ENCODE measurements at places on chromosomes 16 and 17.

DNA sequence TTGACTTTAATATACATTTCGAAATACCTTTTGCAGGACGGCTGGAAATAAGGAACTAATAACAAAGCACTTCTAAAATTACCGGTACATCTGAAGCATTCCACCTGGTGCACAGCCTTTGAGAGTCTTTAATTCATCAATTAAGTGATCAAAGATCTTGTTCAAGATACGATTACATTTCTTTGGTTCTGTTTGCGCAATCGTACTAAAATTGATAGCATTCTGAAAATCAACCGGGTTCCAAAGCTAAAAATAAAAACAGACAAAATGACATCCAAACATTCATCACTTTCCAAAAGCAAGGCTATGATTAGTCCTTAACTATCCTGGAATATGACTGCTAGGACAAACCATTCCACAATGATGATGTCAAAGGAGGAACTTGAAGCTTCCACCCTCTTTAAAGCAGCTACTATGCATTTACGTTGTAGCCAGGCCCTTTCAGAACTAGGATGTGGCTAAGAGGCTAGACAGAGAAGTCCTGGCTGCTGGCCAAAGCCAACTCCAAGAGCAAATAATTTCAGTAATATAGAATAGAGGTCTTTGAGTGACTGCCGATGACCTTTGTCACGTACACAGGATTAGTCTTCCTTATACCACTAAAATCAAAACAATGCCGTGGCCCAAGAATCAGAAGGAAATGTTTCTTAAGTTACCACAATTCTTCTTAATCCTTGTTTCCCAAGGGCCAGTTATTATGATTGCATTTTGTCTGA lies 299.8 kb upstream of the PSMD7 start:
- DNase-seq = no peak

DNA sequence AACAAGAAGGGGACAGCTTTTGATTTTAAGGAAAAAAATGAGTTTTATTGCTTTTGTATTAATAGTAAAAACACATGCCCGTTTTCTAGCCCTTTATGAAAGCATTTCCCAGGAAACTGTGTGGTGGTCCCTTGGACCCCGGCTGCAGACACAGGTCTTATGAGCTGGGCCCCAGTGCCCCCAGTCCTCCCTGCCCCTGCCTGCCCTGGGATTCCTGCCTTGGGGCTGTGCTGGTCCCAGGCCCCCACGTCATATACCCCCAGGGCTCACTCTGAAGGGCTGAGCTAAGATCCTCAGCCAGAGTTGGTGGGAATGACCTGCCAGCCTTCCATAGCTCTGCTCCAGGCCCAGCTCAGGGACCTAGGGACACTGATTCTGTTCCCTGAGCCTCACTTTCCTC lies 30.8 kb downstream of the GINS2 start:
- no peak for DNase-seq

GRCh38 chr17:62754631-62755030 lies 53.5 kb downstream of the MARCHF10 start:
- no peak for DNase-seq

GRCh38 chr17:65670667-65671371 lies 109.4 kb upstream of the AXIN2 start:
- DNase-seq = no peak

- DNase-seq = no peak
These were observed 61.2 kb upstream of the ENDOV start for GRCh38 chr17:80353718-80354275.

DNA sequence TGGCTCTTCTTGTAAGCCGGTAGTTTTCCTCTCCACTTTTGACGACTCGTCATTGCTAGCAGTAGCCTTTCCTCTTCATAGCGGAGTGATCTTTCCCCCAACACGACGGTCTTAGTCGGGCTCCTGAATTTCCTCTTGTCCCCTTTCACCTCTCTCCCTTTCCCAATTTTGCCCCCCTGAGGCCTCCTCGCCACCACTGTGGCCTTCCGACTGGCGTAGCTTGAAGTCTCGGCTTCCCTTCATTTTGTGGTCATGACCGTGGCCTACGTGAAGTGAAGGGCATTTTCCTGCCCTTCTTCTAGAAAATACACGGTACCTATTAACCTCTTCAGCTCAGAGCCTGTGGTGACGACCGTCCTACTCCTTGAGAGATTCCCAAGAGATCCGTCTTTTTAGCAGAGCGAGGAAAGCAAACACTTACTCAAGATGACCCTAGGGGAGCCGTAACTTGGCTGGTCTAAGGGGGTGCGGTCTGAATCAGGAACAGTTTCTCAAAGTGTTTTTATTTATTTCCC lies 787 bp downstream of the PRKAR1A start:
- DNase-seq = no peak

DNA sequence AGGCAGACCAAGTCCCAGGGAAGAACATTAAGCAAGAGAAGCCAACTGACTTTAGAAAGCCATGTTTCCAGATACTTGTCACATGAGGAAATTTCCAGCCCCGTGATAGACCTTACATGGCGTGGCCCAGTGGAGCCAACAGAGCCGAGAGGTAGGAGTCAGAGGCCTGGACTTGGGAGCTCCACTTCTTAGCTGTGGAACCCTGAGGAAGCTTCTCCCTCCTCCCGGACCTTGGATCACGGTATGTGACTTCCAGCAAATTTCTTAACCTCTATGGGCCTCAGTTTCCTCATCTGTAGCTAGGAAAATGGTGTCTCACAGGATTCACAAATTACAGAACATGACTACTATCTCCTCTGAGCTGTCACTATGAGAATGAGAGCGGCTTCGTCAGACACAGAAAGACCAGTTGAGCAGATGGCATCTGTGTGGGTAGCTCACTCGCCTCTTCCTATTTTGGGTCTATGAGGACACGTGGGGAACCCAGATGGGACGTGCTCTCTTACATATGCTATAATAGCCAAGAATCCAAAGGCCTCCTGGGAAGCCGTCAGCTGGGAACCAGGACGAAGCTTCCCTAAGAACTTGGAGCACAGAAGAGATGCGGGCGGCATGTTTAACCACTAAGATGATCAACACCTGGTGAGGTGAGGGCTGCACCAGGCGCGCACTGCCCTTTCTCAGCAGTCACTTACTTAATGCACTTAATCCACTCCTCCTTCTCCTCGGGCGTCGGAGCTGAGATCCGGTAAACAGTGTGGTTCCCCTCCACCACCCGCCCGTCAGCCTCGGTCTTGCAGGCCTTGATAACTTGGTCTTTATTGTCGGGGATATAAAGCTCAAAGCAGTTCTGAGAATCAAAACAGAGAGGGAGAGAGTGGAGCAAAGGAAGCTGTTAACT lies 102.3 kb downstream of the CYTH1 start:
- no peak for DNase-seq

GRCh38 chr17:8900626-8901585 lies 33.4 kb upstream of the PIK3R6 start:
- peak; percentile 26 for DNase-seq

DNA sequence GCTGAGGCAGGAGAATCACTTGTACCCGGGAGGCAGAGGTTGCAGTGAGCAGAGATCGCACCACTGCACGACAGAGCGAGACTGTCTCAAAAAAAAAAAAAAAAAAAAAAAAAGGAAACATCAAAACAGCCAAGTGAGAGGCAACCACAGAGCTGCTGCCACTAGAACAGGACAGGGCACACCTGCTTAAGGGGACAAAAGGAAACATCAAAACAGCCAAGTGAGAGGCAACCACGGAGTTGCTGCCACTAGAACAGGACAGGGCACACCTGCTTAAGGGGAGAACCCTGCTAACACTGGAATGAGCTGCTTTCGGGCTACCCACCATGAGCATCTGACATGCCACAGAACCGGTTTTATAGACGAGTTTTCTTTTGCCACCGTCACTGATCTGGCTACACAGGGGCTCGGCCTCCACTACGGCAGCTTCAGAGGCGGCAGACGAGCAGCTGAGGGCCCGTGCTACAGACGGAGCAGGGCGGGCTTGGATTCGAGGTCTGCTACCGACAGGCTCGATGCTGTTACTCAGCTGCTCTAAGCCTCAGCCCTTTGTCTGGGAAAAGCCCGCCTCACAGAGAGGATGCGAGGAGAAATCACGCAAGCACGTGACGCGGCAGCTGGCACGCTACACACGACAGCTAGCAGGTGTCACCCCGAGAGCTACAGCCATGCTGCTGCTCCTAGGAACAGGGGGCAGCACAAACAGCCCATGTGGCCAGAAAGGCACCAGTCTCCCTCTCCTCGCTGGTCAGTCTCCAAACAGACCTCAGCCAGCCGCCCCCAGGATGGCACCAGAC lies 2.0 kb downstream of the P4HB start:
- no peak for DNase-seq

DNA sequence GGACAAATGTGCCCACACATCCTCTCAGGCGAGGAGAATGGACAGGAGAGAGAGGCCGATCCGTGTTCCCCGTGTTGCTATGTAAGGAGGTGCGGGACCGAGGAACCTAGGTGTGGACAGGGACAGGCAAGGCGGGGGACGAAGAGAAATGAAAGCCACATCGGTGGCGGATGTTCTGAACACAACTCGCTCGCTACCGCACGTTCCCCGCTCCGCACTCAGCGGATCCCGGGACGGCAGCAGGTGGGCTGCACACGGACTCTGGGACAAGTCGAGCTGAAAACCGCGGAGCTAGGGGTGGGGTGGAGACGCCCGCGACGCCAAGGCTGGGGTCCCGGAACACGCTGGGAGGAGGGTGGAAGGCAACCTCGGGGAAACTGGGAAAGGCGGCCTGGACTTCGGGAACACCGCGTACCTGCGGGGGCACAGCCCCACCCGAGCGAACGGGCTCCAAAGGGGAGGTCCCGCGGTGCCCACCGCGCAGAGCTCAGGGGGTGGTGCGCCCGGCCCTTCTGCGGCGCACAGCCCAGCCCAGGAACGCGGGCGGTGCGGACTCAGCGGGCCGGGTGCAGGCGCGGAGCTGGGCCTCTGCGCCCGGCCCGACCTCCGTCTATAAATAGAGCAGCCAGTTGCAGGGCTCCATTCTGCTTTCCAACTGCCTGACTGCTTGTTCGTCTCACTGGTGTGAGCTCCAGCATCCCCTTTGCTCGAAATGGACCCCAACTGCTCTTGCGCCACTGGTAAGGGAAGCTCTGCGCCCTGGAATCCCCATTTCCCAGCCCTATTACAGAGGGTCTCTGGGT lies at the start of gene MT1E:
Gene MT1E (plus strand): TSS at position 642 of the 803 bp plus-strand sequence. CDS start 71 bp downstream, at position 713.
- peak; percentile 38 for DNase-seq

- DNase-seq = no peak
These were observed 12.6 kb upstream of the FAAP100 start for GRCh38 chr17:81564778-81565177.

- DNase-seq = no peak
These were observed 224.2 kb downstream of the CYB561 start for GRCh38 chr17:63221939-63222338.

DNA sequence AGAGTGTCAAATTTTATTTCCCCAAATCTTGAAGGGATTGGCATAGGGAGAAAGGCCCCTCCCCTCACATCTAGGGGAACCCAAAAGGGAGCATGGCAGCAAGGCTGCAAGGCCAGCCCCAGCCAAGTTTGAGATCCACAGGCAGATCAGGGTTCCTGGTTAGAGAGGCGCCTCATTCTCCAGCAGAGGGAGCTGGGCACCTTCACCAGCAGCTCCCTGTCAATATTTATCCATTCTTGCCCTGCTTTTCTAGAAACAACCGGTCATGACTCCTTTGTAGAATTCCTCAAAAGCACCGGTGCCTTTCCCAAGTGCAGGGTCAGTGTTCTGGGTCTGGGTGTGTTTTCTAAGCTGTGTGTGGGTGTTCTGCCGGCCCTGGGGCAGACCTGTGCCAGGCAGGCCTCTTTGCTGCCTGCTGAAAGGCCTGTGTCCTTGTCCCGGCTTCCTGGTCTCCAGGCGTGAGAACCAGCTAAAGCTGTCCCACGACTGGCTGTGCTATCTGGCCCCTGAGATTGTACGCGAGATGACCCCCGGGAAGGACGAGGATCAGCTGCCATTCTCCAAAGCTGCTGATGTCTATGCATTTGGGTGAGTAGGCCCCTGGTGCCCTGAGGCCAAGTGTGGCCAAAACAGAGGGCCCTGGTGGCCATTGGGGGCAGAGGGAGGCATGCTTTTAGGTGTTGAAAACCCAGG lies 21.2 kb upstream of the LGALS9 start:
- DNase-seq = no peak

DNA sequence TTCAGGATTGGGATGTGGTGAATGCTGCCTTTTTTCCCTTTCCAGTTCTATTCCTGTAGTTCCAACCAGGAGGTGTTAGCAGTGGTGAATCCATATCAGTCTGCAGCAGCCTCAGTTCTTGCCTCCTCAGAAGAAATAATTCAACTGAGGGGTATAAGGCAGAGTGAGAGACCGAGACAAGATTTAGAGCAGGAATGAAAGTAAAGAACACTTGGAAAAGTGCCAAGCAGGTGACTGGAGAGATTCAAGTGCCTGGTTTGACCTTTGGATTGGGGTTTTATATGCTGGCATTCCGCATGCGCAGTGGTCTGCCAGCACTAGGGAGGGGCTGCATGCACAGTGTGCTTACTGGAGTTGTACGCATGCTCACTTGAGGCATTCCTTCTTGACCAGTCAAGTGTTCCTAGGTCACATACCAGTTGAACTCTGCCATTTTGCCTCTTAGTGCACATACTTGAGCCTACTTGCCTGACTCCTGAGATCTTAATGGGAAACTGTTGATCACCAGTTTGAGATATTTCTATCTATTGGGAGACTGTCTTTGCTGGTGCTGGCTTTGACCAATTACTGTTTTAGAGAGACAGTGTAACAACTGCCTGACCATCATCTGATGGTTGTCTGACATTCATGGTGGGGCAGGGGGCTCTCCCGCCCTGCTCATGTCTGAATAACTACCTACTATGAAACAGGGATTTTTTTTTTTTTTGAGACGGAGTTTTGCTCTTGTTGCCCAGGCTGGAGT lies 680 bp upstream of the CCL15 start:
- DNase-seq = no peak

DNA sequence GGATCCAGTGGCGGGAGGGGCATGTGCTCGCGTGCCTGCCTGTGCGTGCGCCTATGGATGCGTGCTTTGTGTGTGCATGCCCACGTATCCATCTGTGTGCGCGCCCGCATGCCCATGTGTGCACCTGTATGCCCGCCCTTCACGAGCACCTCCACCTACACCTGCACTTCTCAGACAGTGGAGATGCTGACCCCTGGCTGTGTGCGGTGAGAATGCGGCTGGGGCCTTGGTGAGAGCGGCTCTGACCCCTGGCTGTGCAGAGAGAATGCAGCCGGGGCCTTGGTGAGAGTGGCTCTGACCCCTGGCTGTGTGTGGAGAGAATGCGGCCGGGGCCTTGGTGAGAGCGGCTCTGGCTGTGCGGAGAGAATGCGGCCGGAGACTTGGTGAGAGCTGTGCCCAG lies 33.9 kb downstream of the AXIN1 start:
- no peak for DNase-seq
